ENCODE measurements at places on chromosomes 7 and 10. TPM values are rescaled to one million over a fixed set of nuclear protein-coding genes. Genes with fewer than 3 reads are reported as not detected.

The AOC1 gene
- 2.9 TPM for total RNA-seq

The ODAD2 gene
- 0.78 TPM for total RNA-seq

The PRPS1L1 gene
- total RNA-seq = not detected

- DNase-seq = no peak
These were observed 599.2 kb upstream of the PCDH15 start for GRCh38 chr10:55400075-55400849.

DNA sequence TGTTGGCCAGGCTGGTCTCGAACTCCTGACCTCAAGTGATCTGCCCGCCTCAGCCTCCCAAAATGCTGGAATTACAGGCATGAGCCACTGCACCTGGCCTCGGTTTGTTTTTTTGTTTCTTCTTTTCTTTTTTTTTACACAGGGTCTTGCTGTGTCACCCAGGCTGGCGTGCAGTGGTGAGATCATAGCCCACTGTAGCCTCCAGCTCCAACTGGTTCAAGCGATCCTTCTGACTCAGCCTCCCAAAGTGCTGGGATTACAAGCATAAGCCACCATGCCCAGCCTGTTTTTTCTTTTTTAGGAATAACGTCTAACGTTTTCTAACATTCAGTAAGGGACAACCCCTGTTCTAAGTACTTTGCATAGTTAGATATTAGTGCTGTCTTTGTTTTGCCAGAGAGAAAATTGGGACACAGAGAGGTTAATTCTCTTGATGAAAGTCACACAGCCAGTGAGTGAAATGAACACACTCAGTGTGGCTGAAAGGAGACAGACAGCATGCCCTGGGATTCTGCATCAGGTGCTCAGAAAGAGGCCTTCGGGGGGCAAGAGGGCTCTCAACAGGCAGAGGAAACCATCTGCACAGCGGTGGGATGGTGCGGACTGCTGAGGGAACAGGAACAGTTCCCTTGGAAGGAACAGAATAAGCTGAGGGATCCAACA lies 4.3 kb downstream of the LIMK1 start:
- DNase-seq = no peak

GRCh38 chr10:32964270-32964669 lies 6.2 kb upstream of the ITGB1 start:
- DNase-seq = no peak
